ENCODE measurements at places on chromosomes 1 and 21. TPM values are rescaled to one million over a fixed set of nuclear protein-coding genes. Genes with fewer than 3 reads are reported as not detected.
A peak's percentile ranks its signal among the peaks of the same experiment; 100 is the strongest.

DNA sequence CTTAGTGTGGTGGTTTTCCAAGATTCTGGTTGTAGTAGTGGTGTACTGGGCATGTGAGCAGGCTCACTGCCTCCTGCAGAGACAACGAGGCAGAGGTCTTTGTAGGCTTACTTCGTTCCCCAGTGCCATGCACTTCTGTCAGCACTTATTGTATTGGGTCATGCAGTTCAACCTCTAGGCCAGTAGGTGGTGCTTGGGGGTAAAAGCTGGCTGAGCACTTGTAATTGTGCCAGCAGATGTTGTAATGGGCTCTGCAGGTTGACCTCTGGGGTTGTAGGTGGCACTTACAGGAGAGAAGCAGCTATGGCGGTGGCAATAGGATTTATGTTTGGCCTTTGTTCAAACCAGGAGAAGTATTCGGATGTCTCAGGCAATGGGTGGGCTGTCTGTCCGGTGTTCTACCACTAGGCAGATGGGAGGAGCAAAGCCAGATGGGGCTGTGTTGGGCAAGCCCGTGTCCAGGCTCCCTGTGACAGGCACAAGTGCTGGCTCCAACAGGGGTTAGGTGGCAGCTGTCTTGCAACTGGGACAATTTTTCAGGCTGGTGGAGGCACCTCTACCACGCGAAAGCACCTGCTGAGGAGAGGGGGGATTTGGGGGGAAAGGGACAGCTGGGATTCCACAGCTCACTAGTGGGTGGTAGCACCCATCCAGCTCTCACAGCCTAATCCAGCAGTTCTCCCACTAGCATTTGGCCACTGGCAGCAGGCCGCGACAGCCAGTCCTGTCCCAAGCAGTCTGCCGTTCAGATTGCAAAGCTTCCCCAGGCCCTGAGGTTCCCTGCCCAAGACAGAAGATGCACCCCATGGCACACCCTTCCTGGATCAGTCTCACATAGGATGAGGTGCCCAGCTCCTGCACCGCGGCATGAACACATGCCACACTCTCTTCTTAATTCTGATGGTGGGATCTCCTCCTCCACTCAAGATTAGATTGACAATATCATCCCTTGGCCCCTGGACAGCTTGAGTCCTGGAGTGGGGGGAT, 274.5 kb downstream of the CTH start:
- no peaks in the 10 kb centered on the region for H3K4me1 ChIP-seq
- DNase-seq: peak; percentile 71
- no peak overlapping the region for H3K4me3 ChIP-seq
- H3K27ac ChIP-seq: no peak overlapping the region

Gene HPCA
- 0.43 TPM for total RNA-seq

- H3K27me3 ChIP-seq: no peaks in the 10 kb centered on the region
- H3K4me3 ChIP-seq: no peak overlapping the region
- peaks cover 6% of the 10 kb centered on the region for H3K4me1 ChIP-seq
Measured at GRCh38 chr1:93979040-93979717, 69.9 kb upstream of the GCLM start.

Gene ADAMTS5
- total RNA-seq: 3.4 TPM

- DNase-seq: no peak
- H3K27ac ChIP-seq: no peak overlapping the region
- H3K36me3 ChIP-seq: no peaks in the 10 kb centered on the region
- no peak overlapping the region for H3K4me3 ChIP-seq
- no peaks in the 10 kb centered on the region for H3K27me3 ChIP-seq
- H3K4me1 ChIP-seq: no peaks in the 10 kb centered on the region
Measured at GRCh38 chr21:27819299-27819698, 852.4 kb upstream of the ADAMTS5 start.

DNA sequence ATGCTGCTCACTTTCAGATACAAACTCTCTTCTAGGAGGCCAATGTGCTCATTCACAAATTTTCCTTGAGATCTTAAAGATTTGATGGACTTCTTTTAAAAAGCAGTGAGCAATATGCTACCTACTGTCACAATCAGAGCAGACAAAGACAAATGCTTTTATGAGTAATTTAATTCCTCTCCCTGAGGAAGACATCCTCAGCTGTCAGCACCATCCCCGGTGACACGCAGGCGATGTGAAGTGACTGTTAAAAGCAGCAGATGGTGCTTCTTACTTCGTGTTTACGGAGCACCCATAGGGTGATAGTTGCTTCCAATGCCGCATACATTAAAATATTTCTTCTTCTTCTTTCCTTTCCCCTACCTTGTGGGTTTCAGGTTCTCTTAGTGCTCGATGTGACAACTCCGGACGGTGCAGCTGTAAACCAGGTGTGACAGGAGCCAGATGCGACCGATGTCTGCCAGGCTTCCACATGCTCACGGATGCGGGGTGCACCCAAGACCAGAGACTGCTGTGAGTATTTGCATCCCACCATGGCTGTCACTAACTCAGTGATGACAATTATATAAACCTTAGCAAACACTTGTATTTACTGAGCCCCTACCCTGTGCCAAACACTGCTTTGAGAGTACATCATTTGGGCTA, 29.1 kb downstream of the LAMC2 start:
- no peak overlapping the region for H3K4me3 ChIP-seq
- no peak for DNase-seq
- H3K4me1 ChIP-seq: no peaks in the 10 kb centered on the region
- no peaks in the 10 kb centered on the region for H3K36me3 ChIP-seq
- H3K27me3 ChIP-seq: no peaks in the 10 kb centered on the region
- H3K27ac ChIP-seq: no peak overlapping the region

DNA sequence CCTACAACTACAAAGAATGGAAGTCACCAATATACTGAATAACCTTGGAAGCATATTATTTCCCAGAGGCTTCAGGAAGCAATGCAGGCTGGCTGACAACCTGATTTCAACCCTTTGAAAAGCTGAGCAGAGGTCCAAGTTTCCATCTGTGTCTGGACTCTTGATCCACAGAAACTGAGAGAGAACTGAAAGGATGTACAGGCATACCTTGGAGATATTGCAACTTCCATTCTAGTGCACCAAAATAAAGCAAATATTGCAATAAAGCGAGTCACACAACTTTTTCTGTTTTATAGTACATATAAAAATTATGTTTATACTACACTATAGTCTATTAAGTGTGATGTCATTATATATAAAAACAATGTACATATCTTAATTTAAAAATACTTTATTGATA, 85.3 kb downstream of the TYW3 start:
- no peak overlapping the region for H3K4me3 ChIP-seq
- H3K4me1 ChIP-seq: no peaks in the 10 kb centered on the region
- H3K27ac ChIP-seq: no peak overlapping the region
- DNase-seq: no peak
- no peaks in the 10 kb centered on the region for H3K36me3 ChIP-seq
- H3K27me3 ChIP-seq: peaks cover 2% of the 10 kb centered on the region

DNA sequence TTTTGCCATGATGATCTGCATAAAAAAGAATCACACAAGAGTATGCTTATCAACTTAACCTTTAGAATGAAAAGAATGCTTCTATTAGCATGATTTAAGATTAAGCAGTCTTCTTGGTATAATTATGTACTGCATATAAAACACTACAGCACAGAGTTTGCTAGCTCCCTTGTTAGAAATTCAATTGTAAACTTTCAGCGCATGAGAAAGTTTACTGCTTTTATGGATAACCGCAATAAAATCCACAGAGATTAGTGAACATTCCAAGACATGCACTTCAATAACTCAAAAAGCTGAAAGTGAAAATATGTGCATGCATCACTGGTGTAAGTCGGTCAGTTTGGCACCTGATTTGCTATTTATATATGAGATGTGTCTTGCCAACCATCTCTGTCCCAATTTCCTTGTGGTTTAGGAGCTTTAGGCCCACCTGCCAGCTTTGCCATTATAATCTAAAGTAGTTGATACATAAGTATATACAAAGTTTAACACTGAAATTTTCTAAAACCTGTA, 16.9 kb downstream of the CCT8 start:
- H3K27ac ChIP-seq: no peak overlapping the region
- H3K27me3 ChIP-seq: no peaks in the 10 kb centered on the region
- H3K36me3 ChIP-seq: peaks cover 69% of the 10 kb centered on the region
- no peak for DNase-seq
- no peak overlapping the region for H3K4me3 ChIP-seq
- no peaks in the 10 kb centered on the region for H3K4me1 ChIP-seq

Gene RGSL1
- not detected for total RNA-seq

GRCh38 chr1:215911406-215911968, 344.4 kb downstream of the KCTD3 start:
- H3K27ac ChIP-seq: no peak overlapping the region
- DNase-seq: no peak
- no peaks in the 10 kb centered on the region for H3K36me3 ChIP-seq

DNA sequence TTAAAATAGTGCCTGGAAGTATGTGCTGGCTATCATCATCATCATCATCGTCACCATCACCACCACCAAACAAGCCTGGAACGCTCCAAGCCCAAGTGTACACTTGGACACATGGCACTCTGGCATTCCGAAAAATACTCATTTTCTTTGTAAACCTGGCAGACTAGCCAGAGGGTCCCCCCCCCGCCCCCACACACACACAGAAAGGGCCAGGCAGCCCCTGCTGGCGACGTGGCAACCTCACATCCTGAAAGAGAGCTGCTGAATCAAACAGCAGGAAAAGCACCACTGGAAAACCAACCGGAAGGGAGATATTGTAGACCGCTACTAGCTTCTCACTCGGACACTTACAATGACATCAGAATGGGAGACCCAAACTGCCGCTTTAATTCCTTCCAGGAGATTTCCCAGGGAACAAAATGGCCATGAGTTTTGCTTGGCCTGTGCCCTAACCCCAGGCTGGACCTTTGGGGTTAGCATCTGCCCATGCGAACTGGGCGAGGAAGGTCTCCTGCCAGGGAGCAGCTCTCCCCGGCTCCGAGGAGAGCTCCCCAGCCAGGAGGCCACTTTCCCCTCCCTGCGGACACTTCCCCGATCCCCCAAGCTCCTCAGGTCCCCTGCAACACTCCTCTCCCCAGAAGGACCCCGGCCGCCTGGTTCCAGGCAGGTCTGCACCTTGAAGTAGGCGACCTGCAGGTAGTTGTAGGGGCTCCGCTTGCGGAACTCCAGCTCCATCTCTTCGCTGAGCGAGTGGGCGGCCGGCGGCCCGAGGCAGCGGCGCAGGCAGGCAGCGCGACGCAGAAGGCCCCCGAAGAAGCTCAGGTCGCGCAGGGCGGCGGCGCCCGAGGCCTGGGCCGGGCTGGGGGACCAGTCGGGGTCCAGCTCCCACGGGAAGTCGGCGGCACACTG, 742 bp downstream of the P3H1 start:
- no peaks in the 10 kb centered on the region for H3K36me3 ChIP-seq
- peak; percentile 21 for DNase-seq
- H3K27me3 ChIP-seq: no peaks in the 10 kb centered on the region
- peaks cover 19% of the 10 kb centered on the region for H3K4me1 ChIP-seq

DNA sequence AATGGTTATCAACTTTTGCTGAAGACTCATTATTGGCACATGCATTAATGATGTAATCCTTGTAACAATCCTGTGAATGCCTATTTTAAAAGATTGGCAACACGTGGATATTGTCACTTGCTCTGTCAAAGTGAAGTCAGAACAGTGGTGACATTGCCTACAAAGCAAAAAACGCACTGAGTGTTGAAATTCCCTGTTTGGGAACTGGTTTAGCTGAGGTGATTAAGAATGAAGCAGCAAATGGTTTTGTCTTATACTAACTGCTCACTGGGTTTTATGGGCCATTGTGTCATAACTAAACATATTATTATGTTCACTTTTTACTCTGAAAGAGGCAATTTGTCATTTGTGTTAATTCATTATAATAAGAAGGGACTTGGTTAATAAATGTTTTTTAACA, 11.3 kb downstream of the OR14A16 start:
- H3K4me1 ChIP-seq: no peaks in the 10 kb centered on the region
- DNase-seq: no peak
- no peak overlapping the region for H3K4me3 ChIP-seq
- no peaks in the 10 kb centered on the region for H3K36me3 ChIP-seq

DNA sequence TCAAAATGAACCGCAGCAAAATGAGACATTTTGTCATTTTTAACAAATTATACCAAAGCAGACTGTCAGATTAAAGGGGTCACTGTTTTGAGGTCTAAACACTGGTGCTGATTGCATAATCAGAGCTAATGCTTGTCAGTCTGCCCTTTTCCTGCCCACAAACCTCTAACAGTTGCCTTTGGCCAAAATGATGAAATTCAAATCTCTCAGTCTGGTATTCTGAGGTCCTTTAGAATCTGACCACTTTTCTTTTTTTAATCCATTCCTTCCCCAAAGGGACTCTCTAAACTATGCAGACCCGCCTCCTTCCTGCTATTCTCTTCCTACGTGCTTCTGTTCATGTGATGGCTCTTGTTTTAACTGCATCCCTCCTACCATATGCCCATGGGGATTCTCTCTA, 145.2 kb upstream of the SPATA6 start:
- no peak for DNase-seq
- no peak overlapping the region for H3K27ac ChIP-seq
- H3K36me3 ChIP-seq: no peaks in the 10 kb centered on the region
- no peaks in the 10 kb centered on the region for H3K27me3 ChIP-seq

DNA sequence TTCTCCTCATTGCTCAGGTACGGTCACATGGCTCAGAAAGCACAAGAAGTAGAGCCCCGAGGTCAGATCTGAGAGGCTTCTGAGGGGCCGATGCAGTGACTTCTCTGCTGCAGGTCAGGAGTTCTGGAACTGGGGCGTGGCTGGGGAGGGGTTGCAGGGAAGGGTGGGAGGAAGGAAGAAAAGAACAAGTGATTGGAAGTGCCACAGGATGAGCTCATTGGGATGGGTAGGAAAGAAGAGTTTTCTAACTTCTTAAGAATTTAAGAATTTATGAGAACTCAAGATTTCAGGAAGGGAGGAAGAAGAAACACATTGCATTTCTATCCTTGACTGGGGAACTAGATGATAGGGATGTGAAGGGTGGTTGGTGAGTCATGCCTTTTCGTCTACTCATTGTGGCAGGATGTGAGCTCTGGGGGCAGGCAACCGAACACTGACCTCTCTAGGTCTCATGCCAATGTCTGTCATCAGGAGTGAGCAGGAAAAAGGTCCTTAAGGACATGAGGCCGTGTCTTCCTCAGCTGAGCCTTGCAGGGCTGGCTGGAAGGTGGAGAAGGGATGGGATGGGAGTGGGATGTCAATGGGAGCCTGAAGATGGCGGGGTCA, 497 bp downstream of the FCRLB start:
- H3K36me3 ChIP-seq: no peaks in the 10 kb centered on the region
- DNase-seq: no peak
- no peak overlapping the region for H3K4me3 ChIP-seq

DNA sequence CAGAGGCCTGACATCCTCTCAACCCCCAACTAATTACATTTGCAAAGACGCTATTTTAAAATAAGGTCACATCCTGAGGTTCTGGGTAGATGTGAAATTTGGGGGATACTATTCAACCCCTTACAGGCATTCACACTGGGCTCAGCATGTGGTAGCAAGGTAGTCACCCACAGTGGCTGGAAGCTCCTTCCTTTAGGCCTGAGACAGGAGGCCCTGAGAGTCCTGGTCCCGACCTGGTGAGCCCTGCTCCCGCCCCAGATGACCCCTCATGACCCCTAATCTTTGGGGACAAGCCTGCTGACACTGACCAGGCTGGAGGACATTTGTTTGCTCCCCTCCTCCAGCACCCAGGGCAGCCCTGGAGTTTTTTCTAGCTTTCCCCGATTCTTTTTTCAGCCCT, 225.9 kb downstream of the DYRK1A start:
- H3K4me1 ChIP-seq: no peaks in the 10 kb centered on the region
- H3K36me3 ChIP-seq: no peaks in the 10 kb centered on the region
- no peak overlapping the region for H3K27ac ChIP-seq
- DNase-seq: no peak

All from pancreas (tissue), 10 donors.